Activated T-helper 17 cell treated with anti-CD3 and anti-CD28 coated beads, Interleukin-2, amount 50 U/mL, for 72 hours (primary cell): ENCODE measurements at places on chromosomes 11 and 22. TPM values are rescaled to one million over a fixed set of nuclear protein-coding genes. Genes with fewer than 3 reads are reported as not detected.

Gene NEFH
- 1.3 TPM for total RNA-seq

Gene LDLRAD3
- 0.19 TPM for total RNA-seq

Gene GSTT2
- total RNA-seq: 0.29 TPM

Gene SYCE3
- 2.3 TPM for total RNA-seq

Gene MAFF
- 15.7 TPM for total RNA-seq

DNA sequence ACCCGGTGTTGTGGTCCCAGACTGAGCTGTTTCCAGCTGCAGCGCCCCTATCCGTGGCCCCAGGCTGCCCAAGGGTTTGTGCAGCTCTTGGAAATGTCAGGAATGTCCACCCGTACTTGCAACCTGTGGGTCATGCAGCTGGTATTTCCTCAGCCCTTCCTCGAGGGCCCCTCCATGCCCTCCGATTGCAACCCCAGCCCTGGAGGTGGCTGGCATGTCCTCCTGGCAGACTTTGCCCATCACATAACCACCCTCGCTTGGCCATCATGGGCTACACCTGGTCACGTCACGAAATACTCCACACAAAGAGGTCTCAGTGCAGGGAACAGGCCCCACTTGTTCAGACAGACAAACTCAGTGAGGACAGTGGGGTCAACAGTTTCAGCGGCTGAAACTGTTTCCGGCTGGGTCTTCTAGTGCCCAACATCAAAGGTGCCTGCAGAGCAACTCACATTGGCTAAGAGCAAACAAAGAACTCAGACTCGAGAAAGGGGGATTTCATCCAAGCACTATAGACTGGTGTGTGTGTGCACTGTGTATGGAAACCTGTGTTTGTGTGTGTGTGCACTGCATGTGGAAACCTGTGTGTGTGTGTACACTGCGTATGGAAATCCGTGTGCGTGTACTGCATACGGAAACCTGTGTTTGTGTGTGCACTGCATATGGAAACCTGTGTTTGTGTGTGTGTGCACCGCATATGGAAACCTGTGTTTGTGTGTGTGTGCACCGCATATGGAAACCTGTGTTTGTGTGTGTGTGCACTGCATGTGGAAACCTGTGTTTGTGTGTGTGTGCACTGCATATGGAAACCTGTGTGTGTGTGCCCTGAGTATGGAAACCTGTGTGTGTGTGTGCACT is 72.8 kb upstream of the CCND1 start:
- ATAC-seq: no peak
